ENCODE measurements at places on chromosomes 1 and 21.

- DNase-seq = no peak
These were observed 225.4 kb upstream of the NRIP1 start for GRCh38 chr21:15289896-15290841.

DNA sequence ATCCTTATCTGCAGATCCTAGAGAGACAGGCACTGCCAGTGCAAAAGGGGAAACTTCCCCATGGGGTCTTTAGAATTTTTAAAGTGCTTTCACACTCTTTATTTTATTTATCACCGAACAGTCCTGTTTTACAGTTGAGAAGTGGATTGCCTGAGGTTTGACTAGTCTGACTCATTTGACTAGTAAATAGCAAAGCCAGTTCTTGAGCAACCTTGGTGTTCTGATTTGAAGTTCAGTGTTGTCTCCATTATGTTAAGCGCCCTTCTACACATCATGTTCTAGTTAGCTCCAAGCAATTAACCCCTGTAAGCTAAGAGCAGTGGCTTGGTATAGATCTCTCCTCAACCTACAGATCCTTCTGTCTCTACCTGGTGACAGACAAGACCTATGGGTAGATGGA, 262.9 kb downstream of the CACNA1E start:
- no peak for DNase-seq

GRCh38 chr1:59635097-59635496, 179.7 kb upstream of the HOOK1 start:
- no peak for DNase-seq

DNA sequence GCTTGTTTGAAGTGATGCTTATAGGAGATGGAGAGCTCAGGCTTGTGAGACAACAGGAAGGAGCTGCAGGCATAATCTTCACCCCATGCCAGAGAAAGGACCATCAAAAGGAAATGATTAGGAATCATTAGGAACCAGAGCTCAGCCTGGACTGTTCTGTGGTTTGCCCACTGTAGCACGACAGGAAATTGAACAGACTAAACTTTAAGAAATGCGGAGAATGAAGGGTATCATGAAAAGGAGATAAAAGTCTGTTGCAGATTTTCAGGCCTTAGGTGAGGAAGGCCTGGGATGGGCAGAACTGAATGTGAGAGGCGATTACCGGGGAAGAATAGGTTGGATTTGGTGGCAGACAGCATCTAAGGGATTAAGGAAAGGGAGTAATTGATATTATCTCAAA, 292.0 kb upstream of the PLXNA2 start:
- no peak for DNase-seq

- DNase-seq = no peak
These were observed 19.1 kb downstream of the YY1AP1 start for GRCh38 chr1:155669233-155670162.

GRCh38 chr1:41275831-41276230, 33.7 kb upstream of the SCMH1 start:
- DNase-seq = no peak

DNA sequence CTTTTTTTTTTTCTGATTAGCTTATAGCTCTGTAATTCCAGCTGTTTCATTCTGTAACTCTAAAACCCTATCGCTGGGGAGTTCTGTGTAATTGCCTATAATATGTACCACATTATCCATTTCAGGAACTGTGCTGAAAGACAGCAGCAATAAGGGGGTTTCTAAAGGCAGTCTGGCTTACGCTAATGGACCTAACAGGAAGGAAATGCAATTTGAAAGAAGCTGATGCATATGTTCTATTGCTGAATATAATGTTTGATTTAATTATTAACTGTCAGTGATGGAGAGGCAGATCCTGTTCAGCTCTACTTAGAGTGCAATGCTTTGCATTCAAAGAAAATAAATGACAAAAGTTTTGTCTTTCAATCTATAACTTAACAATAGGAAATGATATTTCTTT, 209.4 kb upstream of the SNX7 start:
- DNase-seq = no peak

GRCh38 chr1:107132195-107132594, 8.6 kb upstream of the NTNG1 start:
- DNase-seq = no peak
